ENCODE measurements at places on chromosomes 5 and 9.

- no peak for DNase-seq
These were observed 149.5 kb downstream of the GABRG2 start for GRCh38 chr5:162217037-162217436.

DNA sequence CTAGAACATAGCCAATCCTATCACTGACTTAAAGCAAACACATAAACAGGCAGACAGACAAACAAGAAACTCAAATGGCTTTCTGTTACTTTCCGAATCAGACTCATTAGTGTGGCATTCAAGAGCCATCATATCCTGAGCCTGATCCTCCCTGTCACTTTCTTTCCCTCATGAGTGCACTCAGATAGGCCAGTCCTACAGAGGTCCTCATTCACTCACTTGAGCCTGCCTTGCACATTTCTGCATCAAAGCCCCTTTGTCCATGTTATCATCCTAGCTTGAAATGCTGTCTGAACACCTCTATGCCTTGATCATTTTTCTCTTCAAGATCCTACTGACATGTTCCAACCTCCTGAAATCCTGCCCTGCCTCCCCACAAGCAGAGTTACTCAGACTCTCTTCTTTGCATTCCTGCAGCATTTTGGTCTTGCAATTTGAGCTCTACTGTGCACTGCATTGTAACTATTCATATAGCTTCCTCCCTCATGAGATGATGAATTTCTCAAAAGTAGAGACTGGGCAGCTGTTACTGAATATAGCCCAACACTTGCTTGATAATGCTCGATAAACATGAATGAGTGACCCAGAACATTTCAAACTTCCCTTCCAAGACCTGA lies 126.9 kb downstream of the PALM2AKAP2 start:
- no peak for DNase-seq

GRCh38 chr9:68446836-68447235 lies 90.4 kb downstream of the PGM5 start:
- DNase-seq: no peak

DNA sequence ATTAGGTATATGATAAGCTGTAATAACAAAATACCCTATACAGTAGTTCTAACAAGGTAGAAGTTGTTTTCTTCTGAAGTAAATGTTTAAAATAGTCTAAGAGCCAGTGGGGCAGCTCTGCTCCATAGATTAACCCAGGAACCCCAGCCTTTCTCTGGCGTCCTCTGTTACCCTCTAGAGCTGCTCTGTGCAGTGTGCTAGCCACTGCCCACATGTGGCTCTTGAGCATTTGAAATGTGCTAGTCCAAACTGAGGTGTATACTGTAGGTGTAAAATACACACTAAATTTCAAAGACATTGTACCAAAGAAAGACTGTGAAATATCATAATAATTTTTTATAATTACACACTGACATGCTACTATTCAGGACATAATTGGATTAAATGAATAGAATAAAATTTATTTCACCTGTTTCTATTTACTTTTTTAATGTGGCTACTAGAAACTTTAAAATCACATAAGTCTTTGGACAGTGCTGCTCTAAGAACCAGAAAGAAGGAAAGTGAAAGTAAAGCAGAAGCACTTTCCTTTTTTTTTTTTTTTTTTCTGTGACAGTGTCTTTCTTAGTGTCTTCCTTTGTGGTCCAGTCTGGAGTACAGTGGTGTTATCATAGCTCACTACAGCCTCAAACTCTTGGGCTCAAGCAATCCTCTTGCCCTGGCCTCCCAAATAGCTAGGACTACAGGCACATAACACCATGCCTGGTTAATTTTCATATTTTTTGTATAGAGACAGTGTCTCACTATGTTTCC lies 39.3 kb downstream of the RAI14 start:
- DNase-seq: no peak
